HepG2 (cell line): ENCODE measurements at places on chromosomes 1 and 21. TPM values are rescaled to one million over a fixed set of nuclear protein-coding genes. Genes with fewer than 3 reads are reported as not detected.
A peak's percentile ranks its signal among the peaks of the same experiment; 100 is the strongest.

GRCh38 chr1:216924732-216925131, 201.5 kb upstream of the ESRRG start:
- no peak for DNase-seq

DNA sequence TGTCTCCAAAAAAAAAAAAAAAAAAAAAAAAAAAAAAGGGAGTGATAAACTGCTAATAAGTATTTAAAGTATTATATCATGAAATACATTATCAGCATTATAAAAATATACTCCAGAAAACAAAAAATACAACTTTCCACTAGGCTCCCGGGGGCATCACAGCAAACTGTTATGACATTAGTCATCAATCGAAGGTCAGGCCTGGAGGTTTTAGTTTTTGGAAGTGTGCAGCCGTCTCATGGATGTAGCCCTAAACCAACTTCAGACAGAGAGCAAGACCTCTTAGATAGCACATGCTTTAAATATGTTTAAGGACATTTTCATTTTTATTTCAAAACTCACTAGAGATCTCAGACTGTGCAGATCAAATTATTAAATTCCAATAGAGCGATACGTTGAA, 106.3 kb downstream of the RERE start:
- no peak for DNase-seq

- no peak for DNase-seq
These were observed at the start of gene RAB7B for GRCh38 chr1:206002871-206003801. Gene RAB7B (minus strand): TSS chr1:206003395. CDS start chr1:205994135, 9,260 bp downstream.

GRCh38 chr21:25640202-25640942, 1.3 kb downstream of the JAM2 start:
- DNase-seq = no peak

DNA sequence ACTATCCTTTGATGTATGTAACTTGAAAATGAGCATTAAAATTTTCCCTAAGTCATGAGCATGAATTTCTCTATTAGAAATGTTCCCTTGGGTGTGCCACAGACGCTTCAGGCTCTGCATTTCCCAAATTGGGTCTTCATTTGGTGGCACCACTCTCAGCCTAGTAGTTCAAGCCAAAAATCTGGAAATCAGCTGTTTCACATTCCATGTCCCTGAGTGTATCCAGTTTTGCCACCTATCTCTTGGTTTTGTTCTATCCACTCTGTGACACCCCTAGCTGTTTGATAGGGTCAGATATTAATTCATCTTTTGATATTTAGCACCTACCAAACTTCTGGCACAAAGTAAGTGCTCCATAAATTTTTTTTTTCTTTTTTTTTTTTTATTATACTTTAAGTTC, 89.5 kb upstream of the DPH5 start:
- DNase-seq = no peak

DNA sequence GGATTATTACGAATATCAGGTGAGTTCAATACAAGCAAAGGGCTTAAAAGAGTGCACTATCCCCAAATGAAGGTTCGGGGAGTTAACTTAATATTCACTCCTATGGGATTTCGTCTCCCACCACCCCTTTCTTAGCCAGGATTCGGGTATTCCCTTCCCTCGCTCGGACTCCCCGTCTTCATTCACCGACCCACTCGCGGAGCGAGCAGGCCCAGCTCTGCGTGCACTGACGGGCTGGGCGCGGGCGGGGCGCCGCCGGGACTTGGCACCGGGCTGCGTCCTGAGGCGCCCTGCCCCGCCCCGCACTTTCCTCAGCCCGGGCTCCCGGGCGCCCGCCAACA, 7.7 kb upstream of the MPZL1 start:
- no peak for DNase-seq

GRCh38 chr1:157948312-157949073, 45.0 kb upstream of the KIRREL1 start:
- DNase-seq = peak; percentile 13

GRCh38 chr1:207972337-207972736, 61.4 kb upstream of the CD34 start:
- no peak for DNase-seq

DNA sequence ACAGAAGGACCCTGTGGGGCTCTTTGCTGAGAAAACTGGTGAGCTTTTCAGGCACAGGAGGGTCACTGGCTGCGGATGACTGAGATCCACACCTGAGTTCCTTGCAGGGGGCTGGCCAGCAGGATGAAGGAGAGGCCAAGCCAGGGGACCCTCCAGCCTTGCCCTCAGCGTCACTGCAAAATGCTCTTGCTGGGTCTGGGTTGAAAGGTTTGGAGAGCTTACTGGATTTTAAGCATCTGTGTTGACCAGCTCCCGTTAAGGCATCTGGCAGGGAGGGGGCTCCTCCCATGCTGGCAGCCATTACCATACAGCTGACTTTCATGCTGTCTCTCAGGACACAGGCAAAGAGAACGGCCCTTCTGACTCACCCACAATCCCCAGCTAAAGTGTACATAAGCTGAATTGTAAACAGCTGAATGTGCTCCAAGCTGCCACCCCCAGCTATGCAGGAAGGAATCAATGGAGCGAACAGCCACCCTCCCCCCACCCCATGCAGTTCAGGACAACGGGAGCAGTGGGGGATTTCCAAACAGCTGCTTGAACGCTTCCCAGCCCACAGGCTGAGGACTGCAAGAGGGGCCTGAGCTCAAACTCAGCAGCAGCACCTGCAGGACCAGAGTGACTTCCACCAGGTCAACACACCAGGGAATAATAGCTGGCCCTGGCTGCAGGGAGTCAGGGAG, 21.3 kb upstream of the A3GALT2 start:
- peak; percentile 97 for DNase-seq

DNA sequence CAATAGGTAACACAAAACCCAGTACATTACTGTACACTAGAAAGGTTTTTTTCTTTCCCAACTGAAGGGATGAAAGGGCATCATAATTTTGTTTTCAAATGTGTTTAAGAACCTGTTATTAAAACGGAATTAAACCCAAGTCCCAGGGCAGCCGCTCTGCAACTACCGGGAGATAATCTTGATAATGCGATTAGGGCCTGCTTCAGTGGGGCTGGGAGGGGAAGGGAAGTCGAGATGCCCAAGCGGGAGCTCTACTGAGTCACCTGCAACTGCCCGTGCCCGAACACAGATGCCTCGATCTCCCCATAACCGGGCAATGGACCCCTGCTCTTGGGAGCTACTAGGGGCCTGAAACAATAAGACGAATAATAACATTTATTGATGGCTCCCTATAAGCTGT, 61.4 kb downstream of the KAZN start:
- no peak for DNase-seq

- no peak for DNase-seq
These were observed 217.0 kb downstream of the S1PR1 start for GRCh38 chr1:101453844-101454243.

DNA sequence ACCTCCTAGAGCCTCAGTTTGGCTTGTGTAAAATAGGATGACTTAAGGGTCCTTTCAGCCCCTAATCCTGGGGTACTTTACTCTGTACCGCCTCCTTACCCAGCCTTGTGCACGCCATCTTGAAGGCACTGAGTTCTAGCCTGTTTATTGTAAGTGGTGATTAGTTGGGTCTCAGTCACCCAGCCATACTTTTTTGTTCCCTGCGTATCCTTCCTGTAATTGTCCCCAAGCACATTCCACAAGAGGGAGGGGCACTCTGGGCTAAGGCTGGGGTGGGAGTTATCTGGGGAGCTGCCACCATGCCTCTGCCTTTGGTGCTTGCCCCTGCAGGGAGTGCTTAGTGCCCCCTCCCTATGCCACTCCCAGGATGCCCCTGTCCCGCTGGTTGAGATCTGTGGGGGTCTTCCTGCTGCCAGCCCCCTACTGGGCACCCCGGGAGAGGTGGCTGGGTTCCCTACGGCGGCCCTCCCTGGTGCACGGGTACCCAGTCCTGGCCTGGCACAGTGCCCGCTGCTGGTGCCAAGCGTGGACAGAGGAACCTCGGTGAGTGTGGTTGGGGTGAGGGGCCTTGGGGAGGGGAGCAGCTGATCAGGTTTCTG, 856 bp downstream of the FDPS start:
- no peak for DNase-seq

- no peak for DNase-seq
These were observed 3.7 kb upstream of the SF3B4 start for GRCh38 chr1:149931212-149931790.

DNA sequence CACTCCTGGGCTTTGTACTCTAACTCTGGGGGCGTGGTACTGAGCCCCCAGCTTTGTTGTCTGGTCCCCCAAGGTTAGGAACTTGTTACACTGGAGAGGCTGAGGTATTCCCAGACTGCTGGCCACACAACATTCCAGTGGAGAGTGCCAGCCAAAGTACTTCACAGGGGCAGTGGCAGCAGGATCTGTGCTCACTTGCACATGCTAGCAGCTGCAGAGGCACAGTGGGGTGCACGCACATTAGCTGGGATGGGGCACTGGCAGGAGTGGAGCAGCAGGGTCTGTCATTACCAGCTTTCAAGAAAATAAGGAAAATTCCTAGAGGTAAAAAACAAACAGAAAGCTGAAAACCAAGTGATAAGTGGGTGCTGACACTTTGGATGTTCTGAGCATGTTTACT, 31.0 kb downstream of the ZNF691 start:
- no peak for DNase-seq

DNA sequence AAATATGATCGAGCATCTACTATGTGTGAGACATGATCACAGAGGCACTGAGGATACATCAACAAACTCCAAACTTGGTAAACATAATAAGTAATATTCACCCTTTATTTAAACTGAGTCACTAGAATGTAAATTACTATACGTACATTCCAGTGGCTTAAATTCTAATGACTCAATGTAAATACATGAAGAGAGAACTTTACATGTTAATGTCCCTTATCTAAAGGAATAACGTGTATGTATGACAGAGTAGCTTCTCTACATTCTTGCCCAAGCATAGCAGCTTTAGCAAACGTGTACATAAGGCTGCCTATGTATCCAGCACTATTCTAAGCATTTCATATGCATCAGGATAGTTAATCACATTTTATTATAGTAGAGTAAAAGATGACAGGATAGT, 111.8 kb upstream of the CYYR1 start:
- DNase-seq = no peak

- DNase-seq = no peak
These were observed 655.8 kb downstream of the BRINP3 start for GRCh38 chr1:189821833-189822232.

FAM3B gene
- 41.9 and 62.0 TPM in 2 replicates for total RNA-seq

GADD45A gene
- 25.0 and 46.2 TPM in 2 replicates for total RNA-seq

ARHGAP30 gene
- total RNA-seq = 0.20 TPM in 1 of 2 replicates, not detected in the other

TAL1 gene
- total RNA-seq = not detected in 2 replicates

DSCAM gene
- not detected in 2 replicates for total RNA-seq

SYCP1 gene
- not detected in 2 replicates for total RNA-seq

UTS2 gene
- not detected in 2 replicates for total RNA-seq

MACO1 gene
- total RNA-seq = 9.2 and 17.0 TPM in 2 replicates

STUM gene
- total RNA-seq = not detected in 2 replicates

RGS13 gene
- total RNA-seq = not detected in 2 replicates
